T1000 (cell line): ENCODE measurements at places on chromosomes 1 and 21.

DNA sequence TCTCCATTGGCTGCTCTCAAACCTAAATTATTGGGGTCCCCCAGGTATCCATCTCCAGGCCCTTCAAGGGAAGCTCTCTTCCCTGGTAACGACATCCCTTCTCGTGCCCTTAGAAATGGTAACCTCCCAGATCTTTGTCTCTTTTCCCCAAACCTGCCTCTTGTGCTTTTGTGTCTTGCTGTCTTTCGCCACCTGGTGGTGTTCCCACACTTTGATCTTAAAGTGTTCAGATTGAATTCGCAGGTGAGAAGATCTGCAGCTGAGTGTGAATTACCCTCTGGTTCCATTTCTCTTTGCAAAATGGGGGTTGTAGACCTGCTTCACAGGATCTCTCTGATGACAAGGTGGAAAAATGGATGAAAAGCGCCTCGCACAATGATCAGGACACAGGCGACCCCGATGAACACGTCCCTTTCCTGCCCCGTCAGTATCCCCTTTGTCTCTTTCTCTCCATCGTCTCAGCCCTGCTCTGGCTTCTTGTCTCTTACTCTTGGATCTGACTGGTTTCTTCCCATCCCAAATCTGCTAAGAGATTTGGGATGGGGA lies 53.1 kb downstream of the DOP1B start:
- DNase-seq: no peak

DNA sequence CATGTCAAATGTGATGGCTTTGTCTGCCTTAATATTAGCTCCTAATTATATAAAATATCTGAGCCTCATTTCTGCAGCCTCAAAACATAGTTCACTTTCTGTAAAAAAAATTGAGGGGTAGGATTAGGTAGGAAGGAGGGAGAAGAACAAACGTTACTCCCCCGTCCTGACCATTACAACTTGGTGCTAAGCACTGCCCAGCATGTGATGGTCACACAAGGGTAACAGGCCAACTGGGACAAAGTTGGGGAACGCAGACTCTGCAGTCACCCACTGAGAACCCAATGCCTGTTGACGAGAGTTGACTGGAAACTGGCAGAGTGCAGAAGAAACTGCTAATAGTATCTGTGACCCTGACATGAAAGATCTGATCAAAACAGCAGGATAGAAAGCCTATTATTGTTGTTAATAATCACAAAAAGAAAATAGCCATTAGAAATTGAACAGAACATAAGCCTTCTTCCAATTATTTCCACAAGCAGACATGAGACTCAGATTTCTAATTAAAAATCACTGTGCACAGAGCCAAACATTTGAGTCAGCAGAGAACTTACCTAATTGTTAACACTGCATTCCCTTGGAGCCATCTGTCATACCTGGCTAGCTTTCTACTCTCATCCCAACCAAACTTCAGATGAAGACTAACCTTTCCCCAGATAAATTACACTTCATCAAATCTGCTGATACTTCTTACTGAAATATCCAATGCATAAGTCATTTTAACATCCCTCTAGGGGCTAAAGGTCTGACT lies 5.5 kb downstream of the SORT1 start:
- no peak for DNase-seq

DNA sequence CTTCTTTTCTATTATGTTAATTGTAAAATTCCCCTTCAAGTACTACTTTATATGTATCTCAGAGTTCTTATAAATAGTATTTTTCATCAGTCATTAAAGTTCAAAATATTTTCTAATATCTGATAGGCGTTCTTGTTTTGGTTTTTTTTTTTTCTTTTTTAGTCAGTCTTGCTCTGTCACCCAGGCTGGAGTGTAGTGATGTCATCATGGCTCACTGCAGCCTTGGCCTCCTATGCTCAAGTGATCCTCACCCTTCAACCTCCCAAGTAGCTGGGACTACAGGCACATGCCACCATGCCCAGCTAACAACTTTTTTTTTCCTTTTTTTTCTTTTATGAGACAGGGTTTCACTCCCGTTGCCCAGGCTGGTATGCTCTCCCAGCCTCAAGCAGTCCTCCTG lies 27.3 kb downstream of the AGMAT start:
- no peak for DNase-seq

- no peak for DNase-seq
Measured at GRCh38 chr1:36739703-36740289, 257.1 kb upstream of the CSF3R start.

DNA sequence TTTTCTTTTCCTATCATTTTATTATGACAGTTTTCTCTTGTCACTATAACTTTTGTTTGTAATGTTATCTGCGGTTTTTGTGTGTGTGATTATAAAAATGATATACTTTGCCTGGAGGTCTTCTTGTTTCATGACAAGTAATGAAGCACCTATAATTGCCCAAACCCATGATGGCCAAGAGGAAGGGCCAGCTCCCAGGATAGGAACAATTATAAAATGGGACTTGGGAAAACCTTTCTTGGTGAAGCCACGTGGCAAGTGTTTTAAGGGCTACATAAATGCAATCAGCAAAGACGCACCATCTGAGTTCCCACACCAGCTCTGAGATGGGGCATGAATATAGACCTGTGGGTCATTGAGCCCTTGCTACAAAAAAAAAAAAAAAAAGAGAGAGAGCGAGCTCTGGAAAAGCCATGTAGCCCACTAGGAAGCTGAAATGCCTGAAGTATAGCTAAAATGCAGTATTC lies 462.6 kb upstream of the RUNX1 start:
- no peak for DNase-seq

- DNase-seq: no peak
Measured at GRCh38 chr21:31865429-31865970, 7.3 kb upstream of the HUNK start.

DNA sequence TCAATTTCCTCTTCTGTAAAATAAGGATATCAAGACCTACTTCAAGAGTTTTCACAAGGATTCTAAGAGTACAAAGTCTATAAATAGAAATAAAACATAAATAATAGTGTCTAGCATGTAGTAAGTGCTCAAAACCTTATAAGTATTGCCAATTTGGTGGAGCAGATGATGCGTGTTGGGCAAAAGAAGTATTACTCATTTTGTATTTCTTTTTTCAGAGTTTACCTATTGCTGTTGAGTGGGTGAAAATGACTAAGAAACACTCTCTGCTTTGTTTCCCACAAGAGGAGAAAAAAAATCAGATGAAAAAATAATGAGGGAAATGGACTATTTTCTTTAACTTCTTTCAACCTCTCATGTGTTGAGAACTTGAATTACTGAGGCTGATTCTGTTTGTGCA lies 103.3 kb upstream of the KCNK2 start:
- DNase-seq: no peak

DNA sequence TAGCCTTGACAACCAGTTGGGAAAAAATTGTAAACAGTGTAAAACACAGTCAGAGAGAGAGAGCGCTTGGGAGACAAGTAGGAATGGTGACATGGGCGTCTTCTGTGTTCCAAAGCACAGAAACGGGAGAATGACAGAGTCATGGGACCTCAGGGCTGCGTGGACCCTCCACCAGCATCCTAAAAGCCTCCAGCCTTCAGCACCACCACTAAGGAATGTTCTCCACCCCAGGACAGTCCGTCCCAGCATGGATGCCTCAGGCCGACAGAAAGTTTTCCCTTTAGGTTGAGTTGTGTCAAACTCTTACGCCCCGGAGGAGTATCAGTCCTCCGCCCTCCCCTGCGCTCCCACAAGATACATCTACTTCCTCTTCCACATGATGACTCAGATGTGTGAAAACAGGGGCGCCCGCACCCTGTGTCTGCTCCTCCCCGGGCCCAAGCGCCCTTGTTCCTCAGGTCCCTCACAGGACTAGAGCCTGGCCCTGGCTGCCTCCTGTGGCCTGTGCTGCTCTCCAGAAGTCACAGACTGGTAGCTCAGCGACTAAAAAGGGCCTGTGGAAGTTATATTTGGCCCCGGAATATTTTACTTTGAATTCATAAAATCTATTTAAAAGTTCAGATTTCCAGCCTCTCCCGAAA lies 63.9 kb upstream of the EFHD2 start:
- DNase-seq: no peak

DNA sequence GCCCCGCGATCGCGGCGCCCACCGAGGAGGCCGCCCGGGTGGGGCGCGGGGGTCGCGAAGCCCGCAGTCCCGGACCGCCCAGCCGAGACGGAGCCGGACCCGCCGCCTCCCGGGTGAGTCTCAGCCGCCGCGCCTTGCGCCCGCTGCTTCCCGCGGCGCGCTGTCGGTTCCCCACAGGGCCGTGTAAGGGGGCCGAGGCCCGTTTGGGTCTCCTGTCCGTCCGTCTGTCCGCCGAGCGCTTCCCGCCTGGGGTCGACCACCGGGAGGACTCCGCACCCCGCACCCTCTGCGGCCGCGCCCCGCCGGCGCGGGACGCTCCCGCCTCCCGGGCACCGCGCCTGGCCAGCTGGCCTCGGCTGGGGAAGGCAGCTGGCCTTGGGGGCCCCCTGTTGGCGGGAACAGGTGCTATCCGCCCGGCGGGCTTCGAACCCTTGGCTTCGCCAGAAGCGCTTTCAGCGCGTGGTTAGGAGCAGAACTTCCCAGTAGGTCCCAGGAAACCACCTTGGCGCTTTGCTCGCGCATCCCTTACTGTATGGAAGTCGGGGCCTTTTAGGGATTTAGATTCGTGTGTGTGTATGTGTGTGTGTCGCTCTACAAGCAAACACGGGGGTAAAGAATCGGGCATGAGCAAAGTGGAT lies 414 bp downstream of the TMEM51 start:
- DNase-seq: peak; percentile 64

GRCh38 chr1:219573960-219574359 lies 38.9 kb downstream of the ZC3H11B start:
- DNase-seq: no peak

DNA sequence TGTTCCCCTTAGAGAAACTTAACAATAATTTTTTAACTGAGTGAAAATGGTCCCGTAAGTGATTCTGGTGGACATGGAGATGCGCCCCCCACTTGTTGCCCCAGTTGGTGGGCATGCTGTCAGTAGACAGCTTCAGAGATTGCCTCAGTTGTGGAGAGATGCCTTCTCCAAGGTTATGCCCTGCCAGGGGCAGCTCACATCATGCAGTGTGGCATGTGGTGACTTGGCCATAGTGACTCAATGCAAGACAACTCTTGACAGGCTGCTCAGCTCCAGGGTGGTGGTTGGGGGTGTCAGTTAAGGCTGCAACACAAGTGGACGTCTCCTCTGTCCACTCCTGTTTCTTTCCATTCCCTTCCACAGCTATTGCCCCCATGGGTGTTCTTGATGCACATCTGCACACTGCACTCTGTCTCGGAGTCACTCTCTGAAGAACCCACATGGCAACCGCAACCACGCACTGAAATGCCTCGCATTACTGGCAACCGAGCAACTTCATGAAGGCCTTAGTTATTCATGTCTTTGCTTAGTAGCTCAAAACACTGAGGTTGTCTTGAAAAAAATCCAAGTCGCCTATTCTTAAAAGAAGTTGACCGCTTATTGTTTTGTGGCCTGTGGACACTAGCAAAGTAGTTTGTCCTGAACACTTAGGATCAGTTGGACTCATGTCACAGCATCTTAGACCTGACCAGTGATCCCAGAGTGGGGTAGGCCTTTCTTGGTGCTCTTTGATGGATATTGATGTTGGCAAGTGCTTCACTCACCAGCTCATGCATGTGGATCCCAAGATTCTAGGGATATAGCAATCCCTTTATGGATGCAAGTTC lies 54.8 kb upstream of the USP1 start:
- DNase-seq: no peak

- DNase-seq: no peak
Measured at GRCh38 chr1:90748668-90749067, 31.6 kb upstream of the BARHL2 start.

- DNase-seq: peak; percentile 43
Measured at GRCh38 chr21:33229784-33230544, at the start of gene IFNAR2. TSS of gene IFNAR2 (plus strand) at chr21:33229938. CDS start at chr21:33241923, 11,985 bp downstream.

- no peak for DNase-seq
Measured at GRCh38 chr1:97245682-97246081, 524.1 kb downstream of the PTBP2 start.

DNA sequence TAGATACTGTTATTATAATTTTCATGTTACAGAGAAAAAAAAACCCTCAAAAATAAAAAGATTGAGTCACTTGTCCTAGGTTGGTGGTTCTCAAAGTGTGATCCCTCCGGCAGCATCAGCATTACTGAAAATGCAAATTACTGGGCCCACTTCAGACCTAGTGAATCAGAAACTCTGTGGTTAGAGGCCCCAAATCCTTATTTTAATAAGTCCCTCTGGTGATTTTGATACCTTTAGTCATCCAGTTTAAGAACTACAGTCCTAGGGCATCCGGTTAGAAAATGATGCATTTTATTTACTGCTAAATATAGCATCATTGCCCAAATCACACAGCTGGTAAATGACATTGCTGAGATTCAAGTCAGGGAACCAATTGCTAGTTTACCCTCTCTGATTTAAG lies 203.7 kb upstream of the RUNX1 start:
- DNase-seq: no peak

DNA sequence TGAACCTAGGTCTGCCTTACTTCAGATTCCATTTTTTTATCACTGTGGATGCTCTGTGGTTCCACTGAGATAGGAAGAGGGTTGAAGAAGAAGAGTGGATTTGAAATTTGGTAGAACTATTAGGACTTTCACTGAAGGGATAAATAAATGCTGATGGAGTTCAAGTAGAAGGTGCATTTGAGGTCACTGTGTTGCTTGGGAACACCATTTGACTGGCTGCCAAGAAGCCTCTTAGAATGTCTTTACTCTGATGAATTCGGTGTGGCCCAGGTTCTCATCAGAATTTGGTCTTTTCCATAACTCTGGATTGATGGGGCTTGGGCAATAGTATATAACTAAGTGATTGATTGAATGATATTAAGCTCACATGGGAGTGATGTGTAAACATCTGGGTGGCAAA lies 11.9 kb downstream of the XPR1 start:
- DNase-seq: no peak
